AG20443 (cell line): ENCODE measurements at places on chromosomes 2 and 18.

DNA sequence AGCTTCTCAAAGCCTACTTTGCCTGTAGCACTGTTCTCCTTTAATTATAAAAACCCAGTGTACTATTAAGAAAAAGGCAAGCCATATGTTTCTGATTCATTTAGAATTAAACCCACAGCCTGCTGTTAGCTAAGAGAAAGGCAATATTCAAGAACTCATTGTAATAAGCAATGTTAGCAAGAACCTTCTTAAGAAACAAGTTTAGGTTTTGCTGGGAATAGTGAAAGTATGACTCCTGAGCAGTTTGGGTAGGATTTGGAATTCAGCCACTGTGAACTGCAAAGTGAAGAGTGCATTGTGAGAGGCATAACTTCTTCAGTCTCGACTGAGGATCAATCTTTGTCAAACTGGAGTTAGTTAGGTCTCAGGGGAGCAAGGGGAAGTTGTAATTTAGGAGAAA is 206.5 kb upstream of the NT5C1B start:
- peak; percentile 16 for DNase-seq

DNA sequence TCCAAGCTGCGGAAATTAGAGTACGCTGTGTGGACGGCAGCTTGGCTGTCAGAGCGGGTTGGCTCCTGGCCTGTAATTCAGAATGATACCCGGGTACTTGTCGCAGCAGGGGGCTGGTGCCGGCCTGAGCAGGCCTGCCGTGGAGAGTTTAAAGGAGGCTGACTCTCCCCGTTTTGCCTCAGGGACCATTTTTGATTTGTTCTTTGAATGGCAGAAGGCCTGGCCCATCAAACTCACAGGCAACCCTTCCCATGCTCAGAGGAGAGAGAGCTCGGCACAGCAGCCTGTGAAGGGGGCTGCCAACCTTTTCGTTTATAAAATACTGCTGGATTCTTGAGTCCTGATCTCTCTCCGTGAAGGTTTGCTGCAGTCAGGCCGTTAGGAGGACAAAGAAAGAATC is 151.3 kb downstream of the KLHL29 start:
- no peak for DNase-seq

DNA sequence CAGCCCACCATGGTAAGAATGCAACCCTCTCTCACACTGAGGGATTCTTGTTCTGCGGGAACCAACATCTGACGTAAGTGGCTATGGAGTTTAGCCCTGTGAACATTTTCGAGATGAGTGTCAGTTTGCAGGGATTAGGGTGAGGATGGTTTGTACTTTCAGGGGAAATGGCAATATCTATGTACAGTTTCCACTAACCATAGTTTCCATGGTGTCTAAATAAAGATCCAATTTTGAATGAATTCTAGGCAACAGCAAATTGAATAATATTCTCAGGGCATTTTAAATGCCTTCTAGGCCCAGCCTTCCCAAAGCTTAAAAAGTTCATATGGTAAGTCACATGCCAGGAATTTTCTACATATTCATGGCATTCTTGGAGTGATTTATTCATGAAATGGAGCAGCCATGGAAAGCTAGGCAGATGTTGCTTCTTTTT is 105.4 kb upstream of the MMADHC start:
- no peak for DNase-seq

- DNase-seq: no peak
These were observed 53.8 kb downstream of the TMEM200C start for GRCh38 chr18:5841518-5841917.

GRCh38 chr2:197116306-197116879 is 189.9 kb upstream of the PGAP1 start:
- DNase-seq: no peak
